ENCODE measurements at places on chromosomes 5 and 9. TPM values are rescaled to one million over a fixed set of nuclear protein-coding genes. Genes with fewer than 3 reads are reported as not detected.

GRCh38 chr9:114973216-114973615, 42.8 kb upstream of the TNFSF8 start:
- DNase-seq = no peak

DNA sequence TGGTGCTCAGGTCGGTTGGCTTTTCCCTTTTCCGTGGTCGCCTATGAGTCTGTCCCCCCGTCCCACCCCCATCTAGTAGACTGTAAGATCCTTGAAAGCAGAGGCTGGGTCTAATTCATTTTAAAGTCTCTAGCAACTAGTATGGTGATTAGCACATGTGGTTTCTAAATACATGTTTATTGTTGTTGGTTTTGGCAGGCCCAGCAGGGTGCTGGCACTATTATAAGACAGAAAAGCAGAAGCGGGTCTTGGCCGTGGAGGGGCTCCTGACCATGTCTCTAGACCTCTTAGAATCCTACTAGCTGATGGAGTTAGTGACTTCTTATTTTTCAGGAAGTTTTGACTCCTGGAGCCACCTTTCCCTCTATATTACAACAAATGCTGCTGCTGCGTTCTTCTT, 61.5 kb upstream of the TNFSF8 start:
- no peak for DNase-seq

DNA sequence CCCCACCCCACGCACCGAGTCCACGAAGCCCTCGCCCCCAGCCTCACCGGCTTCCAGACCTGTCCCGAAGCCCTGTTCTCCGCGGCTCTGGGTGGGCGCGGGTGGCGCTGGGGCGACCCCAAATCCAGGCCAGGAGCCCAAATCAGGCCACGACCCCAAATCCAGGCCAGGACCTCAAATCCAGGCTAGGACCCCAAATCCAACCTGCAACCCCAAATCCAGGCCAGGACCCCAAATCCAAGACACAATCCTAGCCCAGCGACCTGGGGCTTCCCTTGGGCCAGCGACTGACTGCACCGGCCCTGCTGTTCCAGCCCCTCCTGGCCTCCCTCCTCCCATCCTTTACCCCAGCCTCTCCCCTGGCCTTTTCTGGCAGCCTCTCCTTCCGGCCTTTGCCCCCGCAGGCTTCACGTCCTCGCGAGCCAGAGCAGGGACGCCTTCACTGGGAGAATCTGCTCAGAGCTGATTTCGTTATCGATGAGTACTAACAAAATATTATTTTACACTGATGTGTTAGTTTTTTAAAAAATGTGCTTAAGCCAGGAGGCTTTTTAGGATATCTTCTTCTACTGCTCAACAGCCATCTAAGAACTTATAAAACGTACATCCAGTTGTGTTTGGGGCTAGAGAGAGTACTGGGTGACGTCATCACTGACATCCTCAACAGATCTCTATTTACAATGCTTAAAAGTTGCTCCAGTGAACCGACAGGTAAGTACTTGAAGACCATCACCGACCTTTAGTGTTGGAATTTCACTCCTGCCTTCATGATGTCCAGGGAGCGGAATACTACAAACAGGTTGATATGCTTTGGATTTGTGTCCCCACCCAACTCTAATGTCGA, 34.7 kb downstream of the TRIP13 start:
- peak; percentile 63 for DNase-seq

DNA sequence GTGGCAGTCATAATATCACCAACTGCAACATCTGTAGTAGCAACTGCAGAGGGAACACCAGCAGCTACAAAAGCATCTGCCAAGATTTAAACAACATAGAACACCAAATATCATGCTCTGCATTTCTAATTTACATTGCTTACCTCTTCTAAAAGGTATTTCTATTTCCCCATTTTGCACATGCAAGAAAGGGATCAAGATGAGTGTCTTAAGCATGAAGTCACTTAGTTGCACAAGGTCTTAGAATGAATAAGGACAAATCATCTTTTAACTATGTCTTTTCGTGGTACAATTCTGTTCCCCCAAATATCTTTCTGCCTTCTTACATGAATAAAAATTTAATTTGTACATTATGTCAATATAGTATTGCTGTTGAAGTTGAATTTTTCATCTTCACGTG, 1746.4 kb downstream of the EFNA5 start:
- DNase-seq = no peak

ANXA1 gene
- total RNA-seq = 3.7 TPM
